Retina (tissue), 1 donor: ENCODE measurements at places on chromosomes 16 and 17.

DNA sequence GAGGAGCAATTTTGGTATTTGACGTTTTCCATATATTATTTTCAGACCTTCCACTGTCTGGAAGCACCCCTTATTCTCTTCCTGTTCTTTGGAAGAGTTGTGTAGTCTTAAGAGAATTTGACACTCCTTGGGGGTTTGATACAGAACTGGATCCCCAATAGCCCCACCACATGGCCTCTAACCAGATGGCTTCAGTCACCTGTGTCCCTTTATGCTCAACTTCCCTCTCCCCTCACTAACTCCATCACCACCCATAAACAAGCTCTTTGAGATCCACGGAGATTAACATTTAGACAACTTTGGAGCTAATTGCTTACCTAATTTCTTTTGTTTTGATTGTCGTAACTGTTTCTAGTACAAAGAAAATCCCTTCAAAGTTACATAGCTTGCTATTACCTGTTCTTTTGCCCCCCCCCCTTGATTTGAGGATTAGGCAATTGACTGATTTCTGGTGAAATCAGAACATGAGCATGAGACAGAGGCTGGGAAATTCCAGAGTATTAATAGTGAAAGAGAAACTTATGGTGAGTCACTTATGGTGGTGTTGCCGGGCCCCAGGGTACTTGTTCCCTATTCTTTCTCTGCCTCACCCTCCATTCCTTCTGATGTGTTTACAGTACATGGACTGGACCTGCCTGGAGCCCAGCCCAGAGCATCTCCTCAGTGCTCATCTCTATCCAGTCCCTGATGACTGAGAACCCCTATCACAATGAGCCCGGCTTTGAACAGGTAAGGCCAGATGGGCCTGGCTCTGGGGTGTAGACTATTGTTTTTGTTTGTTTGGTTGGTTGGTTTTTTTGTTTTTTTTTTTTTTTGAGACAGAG is 7.5 kb downstream of the UBE2Z start:
- DNase-seq: no peak

- DNase-seq: no peak
Observed at GRCh38 chr16:13919330-13919682, 648 bp upstream of the ERCC4 start.

GRCh38 chr17:64017381-64017980 is 3.0 kb downstream of the ICAM2 start:
- no peak for DNase-seq

DNA sequence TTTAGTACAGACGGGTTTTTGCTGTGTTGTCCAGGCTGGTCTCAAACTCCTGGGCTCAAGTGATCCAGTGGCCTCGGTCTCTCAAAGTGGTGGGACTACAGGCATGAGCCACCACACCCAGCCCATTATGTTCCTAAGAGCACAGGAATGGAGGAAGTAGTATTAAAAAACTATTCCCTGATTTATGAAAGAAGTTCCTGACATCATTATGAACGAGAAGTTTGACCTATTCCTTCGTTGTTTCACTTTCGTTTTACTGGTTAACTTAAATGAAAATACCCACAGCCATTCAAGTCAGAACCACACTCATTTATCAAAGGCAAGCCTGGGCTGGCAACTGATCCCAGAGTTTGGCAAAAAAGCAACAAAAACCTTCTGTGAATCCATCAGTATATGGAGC is 13.5 kb upstream of the CBX4 start:
- DNase-seq: no peak

DNA sequence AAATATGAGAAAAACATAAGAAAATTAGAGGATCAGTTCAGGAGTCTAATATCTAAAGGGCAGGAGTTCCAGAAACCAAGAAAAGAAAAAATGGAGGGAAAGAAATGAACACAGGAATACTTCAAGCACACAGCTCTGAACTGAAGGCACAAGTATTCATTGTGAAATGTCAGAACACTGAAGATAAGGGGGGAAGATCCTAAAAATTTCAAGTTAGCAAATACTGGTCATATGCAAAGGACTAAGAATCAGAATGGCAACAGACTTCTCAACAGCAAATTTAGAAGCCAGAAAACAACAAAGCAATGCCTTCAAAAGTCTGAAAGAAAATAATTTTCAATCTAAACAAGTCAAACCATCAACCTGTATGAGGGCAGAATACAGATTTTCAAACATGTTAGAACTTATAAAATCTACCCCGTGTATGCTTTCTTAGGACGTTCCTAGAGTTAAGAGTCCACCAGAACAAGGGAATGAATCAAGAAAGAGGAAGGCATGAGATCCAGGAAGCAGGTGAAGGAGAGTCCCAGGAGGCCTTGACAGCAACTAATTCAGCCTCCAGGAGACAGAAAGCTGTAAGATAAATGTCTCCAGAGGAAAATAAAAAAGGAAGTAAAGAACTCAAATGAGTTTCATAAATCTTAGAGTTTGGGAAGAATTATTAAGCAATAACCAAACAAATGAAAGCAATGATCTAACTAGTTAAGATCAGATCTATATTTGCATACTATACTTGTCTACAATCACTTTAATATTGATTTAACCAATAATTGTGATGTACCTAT is 2.8 kb downstream of the BRD7 start:
- DNase-seq: no peak

DNA sequence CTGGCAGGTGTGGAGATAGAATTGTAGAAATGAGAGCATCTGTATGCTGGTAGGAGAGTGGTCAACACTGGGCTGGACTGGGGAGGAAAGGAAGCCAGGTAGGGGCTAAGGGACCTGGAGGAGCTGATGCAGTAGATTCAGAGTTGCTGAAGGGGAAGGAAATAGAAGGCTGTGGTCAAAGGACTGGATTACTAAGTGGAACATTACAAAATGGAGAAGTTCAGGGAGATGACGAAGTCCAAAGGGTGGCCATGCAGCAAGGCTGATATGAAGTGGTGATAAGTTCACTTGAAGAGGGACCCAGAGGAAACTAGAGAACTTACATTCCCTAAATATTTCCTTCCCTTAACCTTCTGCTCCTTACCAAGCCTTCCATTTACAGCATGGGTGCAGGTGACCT is 8.6 kb upstream of the CCL2 start:
- DNase-seq: no peak

DNA sequence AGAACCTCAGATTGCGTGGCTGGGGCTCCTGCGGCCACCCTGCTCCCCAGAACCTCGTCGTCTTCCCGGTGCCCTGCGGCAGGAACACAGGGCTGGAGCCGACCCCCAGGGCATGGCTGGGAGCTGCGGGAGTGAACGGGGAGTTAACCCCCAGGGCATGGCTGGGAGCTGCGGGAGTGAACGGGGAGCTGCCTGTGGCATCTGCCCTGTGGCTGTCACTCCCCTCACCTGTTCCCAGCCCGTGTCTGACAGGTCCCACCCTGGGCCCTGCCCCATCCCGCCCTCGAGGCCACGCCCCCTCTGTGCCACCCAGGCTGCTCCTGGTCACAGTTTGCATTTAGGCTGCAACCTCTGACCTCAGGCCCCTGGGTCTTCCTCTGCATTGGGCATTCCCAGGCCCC is 39.4 kb upstream of the ACSF3 start:
- DNase-seq: no peak
